Endothelial cell of umbilical vein (primary cell): ENCODE measurements at places on chromosomes 11 and 22. TPM values are rescaled to one million over a fixed set of nuclear protein-coding genes. Genes with fewer than 3 reads are reported as not detected.

INS gene
- total RNA-seq = not detected in 2 replicates

NLRP14 gene
- 0.24 and 0.35 TPM in 2 replicates for total RNA-seq

DNA sequence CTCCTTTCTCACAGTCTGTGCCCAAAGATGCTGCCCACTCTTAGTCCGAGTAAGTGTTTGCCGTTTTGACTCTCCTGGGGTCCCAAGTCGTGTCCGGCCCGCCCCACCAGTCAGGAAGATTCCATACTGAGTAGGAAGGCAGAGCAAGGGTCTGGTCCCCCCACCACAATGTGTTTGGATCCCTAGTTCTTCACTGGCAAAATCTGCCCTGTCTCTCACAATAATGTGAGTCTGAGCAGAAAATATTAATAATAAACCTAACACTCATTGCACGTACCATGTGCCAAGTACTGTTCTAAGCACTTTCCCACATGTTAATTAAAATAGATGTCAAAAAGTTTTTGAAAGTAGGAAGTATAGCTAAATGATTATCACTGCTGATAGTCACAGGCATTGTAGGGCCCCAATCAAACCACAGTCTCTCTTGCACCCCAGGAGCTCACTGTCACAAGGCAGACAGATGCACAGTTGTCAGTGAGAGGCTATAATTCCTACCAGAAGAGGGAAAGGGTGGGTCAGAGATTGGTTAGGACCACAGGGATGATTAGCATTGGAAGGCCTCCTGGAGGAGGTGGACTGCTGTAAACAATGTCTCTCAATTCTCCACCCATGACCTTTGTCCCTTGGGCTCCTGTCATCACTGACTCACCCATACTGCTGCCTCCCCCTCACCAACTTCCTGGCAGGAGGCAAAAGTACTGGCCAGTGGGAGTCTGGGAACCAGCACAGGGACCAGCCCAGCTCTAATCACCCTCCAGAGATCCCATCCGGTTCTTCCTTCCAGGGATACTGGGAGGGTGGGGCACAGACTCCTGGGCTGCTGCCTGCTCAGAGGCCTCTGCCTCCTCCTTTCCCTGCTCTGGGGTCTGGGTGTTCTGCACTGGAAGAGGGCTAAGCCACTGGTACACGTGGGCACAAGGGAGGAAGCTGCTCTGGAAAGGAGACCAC, 1.0 kb upstream of the POLD4 start:
- DNase-seq = peak; percentile 93

DNA sequence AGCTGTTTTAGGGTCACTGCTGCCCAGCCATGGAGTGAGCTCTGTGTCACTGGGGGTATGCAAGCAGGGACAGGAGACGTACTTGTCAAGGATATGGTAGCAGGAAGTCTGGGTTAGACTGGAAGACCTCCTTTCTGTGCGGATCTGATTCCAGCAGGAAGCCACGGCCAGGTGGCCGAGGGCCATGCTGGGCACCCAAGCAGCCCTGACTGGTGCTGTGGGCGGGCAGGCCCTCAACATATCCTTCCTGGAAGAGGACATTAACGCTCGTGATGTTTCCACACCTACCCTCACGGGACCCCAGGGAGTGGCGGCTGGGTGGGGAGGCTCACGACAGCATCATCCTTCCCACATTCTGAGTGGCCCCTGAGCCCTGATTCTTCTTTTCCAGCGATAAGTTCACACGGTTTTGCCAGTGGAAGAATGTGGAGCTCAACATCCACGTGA, 8.7 kb upstream of the ANKRD13D start:
- no peak for DNase-seq

DNA sequence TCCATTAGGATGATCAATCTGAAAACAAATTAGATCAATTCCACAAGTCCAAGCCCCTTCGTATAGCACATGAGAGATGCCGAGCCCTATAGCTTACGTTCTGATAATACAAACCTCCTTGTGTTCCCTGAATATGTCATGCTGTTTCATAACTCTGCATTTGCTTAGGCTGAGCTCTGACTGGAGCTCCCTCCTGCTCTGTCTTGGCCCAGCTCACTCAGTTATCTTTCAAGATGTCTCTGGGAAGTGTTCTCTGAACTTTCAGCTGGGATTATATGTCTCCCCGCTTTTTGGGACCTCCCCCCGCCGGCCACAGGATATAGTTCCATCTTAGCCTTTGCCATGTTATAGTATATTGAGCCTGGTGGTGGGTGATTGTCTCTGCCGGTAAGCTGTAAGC, 44.0 kb downstream of the FDX1 start:
- DNase-seq = no peak

GRCh38 chr11:47154616-47155570, 21.8 kb downstream of the ARFGAP2 start:
- no peak for DNase-seq

- no peak for DNase-seq
These were observed 50.4 kb downstream of the DENND5A start for GRCh38 chr11:9214765-9215164.

- DNase-seq = no peak
These were observed 503.2 kb downstream of the OPCML start for GRCh38 chr11:133029107-133029506.
